ENCODE measurements at places on chromosomes 4 and X. TPM values are rescaled to one million over a fixed set of nuclear protein-coding genes. Genes with fewer than 3 reads are reported as not detected.

DNA sequence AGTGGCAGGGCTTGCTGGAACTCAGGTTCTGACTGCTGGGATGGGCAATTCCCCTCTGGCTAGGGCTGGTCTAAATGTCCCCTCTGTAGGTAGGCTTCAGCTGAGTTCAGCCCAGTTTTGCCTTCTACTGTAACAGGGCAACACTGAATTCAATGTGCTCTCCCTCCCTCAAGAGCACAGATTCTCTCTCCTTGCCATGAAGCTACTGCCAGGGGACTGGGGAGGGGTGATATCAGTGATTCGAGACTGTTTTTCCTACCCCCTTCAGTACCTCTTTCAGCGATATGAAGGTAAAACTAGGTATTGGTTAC, 23.4 kb upstream of the STPG2 start:
- DNase-seq: no peak

- no peak for DNase-seq
Observed at GRCh38 chrX:118589227-118589626, 93.6 kb downstream of the DOCK11 start.

GRCh38 chrX:133177202-133177601, 41.0 kb downstream of the TFDP3 start:
- DNase-seq: no peak

DNA sequence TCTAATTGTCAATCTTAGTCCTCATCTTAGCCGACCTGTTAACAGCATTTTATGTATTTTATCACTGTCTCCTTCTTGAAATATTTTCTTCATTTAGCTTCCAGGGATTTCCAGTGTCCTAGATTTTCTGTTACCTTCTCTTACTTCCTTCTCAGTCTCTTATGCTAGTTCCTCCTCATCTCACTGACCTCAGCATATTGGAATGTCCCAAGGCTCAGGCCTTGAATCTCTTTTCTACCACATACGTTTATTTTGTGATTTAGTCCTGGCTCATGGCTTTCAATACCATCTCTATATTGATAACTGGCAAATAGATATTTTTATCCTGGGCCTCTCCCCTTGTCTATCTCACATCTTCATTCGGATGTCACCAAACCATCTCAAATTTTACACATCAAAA, 61.1 kb downstream of the IQCM start:
- no peak for DNase-seq

GRCh38 chrX:35562395-35562794, 235.7 kb upstream of the MAGEB16 start:
- DNase-seq: no peak

DNA sequence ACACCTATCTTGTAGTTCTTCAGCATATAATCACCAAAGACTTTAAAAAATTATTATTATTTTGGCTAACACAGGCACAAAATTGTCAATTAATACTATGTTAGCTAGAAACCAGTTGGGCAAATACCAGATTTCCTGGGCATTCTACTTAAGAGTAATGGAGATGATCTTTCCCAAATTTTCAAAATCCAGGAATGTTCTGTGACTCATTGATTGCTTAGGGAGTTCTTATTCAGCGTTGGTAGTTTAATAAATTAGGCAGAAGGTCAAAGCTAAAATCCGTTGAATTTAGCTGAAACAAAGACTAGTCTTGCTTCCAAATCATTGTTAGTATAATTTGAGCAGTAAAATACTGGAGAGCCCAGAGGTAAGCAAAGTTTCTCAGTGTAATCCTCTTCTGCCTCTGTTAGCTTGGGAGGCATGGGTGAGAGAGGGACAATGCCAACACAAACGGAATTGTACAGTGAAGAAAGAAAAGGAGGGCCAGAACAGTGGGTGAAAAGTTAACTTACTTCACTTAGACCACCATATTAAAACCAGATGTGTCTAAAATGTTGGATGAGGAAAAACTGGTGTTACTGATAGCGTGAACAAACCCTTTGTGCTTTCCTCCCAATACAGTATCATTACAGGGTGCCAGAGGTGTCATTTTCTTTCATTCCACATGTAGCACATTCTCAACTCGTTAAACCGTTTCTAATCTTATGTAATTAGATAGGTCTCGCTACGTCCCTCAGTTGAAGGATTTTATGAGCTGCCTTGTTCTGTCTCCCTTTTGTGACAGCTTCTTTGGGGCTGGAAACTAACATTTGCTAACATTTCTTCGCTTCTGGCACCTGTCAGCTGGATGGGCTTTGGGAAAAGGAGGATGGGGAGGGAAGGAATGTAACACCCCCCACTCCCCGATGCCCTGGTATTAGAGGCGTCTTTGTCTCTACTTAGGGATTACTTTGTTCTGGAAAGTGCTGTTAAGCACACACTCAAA, 87.4 kb upstream of the CITED1 start:
- DNase-seq: no peak

GRCh38 chr4:20367446-20367845, 115.7 kb downstream of the SLIT2 start:
- no peak for DNase-seq

- DNase-seq: peak; percentile 37
Observed at GRCh38 chrX:109732017-109732801, 848 bp downstream of the ACSL4 start.

DNA sequence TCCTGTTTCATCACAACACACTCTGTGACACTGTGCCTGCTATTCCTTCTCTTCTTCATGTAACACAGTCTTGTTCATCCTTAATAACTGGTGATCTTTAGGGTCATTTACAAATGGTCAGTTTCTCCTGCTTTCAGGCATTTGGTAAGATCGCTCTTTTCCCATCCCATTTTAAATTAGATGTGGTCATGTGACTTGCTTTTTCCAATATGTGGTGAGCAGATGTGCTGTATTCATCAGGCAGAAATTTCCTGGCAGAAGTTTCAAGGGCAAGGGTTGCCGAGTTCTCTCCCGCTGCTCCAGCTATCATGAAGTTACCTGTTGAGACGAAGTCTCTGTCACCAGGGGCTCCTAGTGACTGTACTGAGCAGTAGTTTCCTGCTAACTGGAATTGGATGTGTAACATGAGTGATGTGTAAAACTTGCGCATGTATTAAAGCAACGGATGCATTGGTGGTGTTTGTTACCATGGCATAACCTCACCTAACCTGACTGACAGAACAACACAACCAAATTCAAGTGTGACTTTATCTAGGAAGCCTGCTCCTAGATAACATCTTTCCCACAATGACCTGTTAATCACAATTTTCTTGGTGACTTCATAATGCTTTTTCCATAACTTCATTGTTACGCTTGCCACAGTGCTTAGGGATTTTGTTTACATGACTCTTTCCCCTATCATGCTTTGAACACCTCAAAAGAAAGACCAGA, 29.5 kb upstream of the BMPR1B start:
- DNase-seq: no peak

DNA sequence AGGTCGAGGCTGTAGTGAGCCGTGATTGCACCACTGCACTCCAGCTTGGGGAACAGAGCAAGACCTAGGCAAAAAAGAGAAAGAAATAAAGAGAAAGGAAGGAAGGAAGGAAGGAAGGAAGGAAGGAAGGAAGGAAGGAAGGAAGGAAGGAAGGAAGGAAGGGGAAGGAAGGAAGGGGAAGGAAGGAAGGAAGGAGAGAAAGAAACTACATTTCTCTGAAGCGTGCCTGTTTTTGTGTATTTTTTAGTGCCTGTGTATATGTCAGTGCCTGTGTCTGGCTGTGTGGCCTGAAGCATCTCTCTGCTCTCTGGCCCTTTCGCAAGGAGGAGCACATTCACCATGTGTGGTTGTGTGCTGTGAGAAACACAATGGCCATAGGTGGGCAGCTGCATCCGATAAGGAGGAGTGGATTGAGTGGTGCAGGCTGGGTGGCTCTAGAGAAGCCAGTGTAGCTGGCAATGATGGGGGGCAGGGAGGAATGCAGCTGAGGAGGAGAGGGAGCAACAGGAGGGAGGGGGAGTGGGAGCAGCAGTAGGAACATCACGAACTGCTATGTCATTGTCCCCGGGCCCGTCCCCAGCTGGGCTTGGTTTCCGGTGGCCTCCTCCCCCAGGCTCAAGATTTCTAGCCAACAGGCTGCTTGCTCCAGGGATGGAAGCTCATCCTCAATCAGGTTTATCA, 11.4 kb downstream of the SYN1 start:
- DNase-seq: no peak

DNA sequence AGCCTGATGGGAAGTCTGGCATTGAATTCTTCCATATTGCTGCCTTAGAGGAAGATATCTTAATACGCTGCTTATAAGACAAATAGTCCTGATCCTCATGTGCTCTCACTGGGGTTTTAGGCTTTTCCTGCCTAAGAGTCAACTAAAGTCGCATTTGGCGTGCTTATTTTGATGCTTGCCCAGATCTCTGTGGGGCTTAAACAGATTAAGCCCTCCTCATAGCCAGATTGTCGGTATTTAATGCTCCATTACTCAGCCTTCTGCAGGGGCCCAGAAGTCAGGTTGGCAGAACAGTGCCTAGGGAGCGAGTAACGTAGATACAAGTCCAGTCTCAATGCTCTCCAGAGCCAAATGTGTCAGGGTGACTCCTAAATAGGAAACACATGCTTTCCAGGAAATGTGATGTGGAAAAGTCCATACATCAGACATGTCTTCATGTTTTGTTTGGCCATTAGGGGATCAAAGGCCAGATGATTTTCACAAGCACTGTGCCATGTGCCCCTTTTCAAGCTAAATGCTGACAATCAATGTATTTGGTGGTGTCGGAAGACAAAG, 262.8 kb downstream of the PRDM5 start:
- no peak for DNase-seq

DNA sequence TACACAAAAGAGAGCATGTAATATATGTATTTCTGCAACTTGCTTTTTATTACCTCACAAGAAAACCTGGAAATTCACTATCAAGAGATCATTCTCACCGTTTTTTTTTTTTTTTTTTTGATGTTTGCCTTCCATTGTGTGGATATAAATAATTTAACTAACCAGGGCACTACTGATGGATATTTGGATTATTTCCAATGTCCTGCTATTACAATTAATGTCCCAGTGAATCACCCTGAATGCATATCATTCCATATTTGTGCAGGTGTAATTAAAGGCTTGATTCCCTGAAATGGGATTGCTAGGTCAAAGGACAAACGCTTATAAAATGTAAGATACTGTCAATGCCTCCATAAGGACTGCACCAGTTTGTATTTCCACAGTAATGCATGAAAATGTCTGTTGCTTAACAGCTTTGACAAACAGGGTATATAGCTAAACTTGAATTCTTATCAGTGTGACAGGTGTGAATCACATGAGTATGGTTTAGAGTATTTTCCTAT, 87.8 kb downstream of the NCAPG start:
- no peak for DNase-seq

DNA sequence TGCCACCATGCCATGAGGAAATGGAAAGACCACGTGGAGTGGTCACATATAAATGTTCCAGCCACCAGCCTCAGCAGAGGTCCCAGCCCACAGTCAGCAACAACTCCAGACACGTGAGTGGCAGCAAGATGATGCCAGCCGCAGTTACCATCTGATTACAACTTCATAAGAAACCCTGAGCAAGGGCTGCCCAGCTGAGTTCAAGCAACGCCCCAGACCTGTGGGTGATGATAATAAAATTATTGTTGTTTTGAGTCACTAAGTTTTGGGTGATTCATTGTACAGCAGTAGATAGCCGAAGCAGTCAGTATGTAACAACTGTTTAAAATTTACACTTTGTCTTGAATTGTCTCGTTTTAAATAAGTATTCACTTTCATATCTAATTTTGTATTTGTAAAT, 5.8 kb upstream of the CCNG2 start:
- no peak for DNase-seq

DNA sequence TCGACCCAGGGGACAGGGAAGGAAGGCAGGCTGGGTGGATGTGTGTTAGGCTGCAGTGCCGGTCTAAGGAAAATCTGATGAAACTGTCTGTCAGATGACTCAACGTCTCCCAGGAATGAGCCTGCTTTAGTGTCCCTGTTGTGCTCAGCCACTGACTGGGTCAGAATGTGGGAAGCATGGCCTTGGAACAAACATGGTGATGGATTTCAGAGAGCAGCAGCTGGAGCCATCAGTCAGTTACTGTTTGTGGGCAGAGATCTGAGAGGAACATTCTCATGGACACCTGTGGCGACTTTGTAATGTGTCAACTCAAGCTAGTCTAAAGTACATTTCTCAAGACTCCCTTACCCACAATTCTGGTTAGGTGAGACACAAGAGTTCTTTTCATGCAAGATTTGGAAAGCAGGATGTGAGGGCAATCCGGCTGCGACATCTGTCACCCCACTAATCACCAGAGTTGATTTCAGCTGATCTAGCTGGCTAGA, 63.2 kb downstream of the ANAPC10 start:
- no peak for DNase-seq

GRCh38 chrX:31383991-31384390, 312.1 kb upstream of the FTHL17 start:
- DNase-seq: no peak

DNA sequence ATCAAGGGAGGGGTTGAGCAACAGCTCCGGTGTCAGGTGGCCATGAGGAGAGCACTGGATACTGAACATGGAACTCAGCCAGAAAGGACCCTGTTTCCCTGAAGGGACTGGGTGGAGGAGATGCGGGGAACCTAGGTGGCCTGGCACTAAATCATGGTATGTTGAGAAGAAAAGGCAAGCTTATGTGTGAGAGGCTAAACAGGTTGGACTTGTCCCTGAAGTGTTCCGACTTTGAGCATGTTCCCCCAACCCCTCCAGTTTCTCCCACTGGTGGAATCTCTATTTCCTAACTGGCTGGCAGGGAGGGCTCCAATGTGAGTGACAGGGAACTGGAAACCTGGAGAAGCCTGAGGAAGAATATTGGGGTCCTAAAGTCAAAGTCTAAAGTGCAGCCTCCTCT, 69.5 kb downstream of the PLAC1 start:
- DNase-seq: no peak

DNA sequence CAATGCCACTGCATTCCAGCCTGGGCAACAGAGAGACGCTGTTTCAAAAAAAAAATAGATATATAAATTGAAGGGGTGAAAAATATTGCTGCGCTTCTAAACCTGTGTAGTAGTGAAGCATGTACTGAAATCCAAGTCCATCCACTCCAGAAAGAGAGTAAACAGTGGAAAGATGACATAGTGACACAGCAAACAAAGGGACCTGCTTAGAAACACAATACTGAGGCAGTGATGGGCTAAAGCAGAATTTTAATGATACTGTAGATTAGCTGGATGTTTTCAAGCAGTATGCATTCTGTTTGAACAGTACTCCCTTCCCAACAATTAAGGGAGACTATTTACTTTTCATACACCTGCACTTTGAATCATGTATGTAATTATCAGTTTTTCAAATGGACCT, 42.5 kb downstream of the TFDP3 start:
- no peak for DNase-seq

DNA sequence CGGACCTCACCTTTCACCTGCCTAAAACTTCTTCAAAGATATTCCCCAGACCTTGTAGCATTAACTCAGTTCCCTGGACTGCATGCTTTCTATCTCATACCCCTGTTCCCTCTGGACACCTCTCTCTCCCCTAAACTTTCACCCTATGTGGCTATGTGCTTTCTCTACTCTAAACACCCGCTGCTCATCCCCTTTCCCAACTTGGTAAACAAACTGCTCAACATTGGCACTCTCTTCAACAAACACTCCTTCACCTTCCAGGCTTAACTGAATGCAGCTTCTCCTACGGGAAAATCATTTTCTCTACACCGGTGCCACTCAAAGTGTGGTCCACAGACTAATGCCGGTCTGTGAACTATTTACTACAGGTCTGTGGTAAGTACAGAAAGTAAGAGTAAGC, 19.9 kb downstream of the PHF8 start:
- DNase-seq: no peak

The NOCT gene
- total RNA-seq: 12.2 TPM

The MGARP gene
- total RNA-seq: 0.22 TPM

The ATG4A gene
- 9.7 TPM for total RNA-seq

The CLDN22 gene
- total RNA-seq: not detected

The GUF1 gene
- total RNA-seq: 28.0 TPM

The ARHGAP36 gene
- total RNA-seq: not detected
